ENCODE measurements at places on chromosomes 3 and 15. TPM values are rescaled to one million over a fixed set of nuclear protein-coding genes. Genes with fewer than 3 reads are reported as not detected.
A peak's percentile ranks its signal among the peaks of the same experiment; 100 is the strongest.

- no peak for DNase-seq
Observed at GRCh38 chr15:26974120-26974780, 3.3 kb downstream of the GABRG3 start.

GRCh38 chr15:75966073-75966472, 46.2 kb downstream of the NRG4 start:
- no peak for DNase-seq

DNA sequence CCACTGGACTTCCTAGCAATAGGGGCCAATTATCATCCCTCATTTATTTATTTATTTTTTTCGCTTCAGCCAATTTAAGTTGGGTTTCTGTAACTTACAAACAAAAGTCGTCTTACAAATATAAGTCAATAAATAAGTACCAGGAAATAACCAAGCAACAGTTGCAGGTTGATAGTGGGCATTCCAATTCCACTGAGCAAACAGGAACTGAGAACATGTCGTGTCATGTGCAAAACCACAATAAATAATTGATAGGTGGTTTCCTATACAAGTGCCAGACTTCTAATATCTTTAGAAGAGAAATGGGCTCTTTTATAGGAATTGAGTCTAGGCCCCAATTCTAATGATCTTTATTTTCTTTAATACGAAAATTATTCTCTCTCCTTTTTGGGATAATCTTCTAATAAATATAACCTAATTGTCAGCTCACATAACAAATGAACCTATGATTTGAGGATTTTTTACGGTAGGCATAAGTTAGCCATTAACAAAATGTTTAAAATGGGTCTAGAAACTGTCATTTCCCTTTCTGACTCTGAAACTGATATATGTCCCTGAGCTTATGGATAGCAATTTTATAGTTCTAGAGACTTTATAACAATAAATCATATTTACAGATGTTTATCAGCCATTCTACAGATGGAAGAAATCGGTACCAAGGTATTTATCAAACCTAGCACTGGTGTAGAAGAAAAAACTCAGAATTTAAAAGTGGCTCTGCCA, 571.8 kb downstream of the FOXP1 start:
- no peak for DNase-seq

GRCh38 chr3:37956723-37957538, 33.7 kb upstream of the VILL start:
- no peak for DNase-seq

ADCY5 gene
- total RNA-seq = not detected

- no peak for DNase-seq
Observed at GRCh38 chr15:51121631-51122225, 27.0 kb upstream of the TNFAIP8L3 start.

- DNase-seq = no peak
Observed at GRCh38 chr3:143269741-143270140, 150.2 kb downstream of the CHST2 start.

- DNase-seq = no peak
Observed at GRCh38 chr3:194169595-194169994, 33.6 kb downstream of the HES1 start.

CELSR3 gene
- total RNA-seq = 2.2 TPM

- DNase-seq = no peak
Observed at GRCh38 chr3:43908456-43908855, 217.7 kb downstream of the ABHD5 start.

GRCh38 chr3:42545284-42545900, 36.4 kb downstream of the SEC22C start:
- DNase-seq = no peak

DNA sequence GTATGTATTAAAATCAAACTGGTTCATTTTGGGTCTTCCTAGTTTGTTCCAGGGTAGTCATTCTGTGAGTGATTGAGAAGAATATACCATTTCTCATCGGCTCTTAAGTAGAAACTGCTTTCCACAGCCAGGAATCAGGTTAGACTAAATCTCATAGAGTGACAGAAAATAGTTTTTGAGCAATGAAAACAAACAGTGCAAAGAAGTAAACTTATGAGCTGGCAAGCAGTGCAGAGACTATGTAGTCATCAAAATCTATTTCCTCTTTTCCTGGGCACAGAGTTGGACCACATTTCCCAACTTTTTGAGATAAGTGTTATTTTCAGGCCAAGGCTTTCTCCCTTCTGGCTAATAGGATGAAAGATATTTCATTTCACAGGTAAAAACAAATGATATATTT, 66.5 kb downstream of the UBE3A start:
- DNase-seq = no peak

DNA sequence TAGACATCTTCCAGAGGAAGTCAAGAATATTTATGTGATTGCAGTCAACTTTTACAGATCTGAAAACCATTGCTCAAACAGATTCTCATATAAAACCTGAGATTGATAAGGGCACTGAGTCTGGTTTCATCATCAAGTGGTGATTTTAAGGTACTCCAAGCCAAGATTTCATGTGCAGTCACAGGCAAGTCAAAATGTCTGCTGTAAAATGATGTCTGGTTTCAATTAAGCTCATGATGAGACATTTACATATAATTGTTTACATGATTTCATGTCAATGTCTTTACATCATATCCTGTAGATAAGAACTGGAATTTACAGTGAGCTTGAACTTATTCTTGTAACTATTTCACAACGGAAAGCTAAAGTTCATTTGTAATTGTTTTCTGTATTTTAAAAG, 1215.5 kb downstream of the ROBO2 start:
- no peak for DNase-seq

DNA sequence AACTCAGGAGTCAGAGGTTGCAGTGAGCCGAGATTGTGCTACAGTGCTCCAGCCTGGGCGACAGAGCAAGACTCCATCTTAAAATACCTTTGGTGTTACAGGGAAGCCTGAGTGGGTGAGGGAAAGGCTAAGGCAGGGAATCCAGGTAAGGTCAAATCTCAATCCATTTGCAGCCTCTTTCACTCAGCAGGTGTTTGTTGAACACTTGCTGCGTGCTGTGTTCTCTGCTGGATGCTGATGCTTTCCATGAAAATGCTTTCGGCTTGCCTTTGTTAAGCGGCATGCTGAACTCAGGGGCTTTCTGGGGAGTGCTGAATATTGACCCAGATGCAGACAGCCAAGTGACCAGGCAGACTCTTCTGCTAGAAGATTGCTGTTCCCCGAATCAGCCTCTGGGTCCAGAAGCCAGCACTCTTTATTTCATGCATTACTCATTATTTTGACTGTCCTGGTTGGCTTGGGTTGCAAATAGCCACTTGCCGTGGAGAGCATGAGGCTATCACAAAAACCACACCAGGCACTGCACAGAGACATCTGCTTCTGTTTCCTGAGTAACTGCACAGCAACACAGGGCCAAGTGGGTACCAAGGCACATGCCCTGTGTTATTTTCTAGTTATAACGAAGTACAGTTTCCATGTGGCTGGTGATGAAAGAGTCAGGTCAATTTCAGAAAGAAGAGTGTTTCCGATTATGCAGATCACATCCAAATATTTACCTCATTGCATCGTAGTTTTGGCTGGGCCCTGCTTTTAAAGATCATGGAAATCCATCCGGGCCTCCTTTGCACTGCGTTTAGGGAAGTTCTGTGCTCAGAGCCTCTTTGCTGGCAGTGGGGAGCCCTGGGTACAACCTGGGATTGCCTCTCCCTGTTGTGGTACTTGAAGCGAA, 88.6 kb downstream of the THSD4 start:
- no peak for DNase-seq

DNA sequence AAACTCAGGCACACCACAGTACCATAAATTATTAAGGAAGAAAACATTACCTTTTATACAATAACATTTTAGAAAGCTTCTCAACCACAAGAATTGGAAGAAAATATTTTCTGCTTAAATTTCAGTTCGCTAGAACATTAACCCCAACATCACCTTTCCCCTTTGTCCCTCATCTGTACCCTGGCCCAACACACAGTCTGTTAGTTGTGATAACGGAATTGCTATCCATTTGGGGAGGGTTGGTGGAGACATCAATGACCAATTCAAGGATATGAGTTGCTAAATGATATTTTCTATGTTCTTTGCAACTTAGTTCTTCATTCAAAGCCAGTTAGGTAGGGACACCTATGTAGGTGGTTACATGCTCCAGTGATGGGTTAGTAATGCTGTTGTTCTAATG, 5.8 kb downstream of the EID1 start:
- DNase-seq = no peak

DNA sequence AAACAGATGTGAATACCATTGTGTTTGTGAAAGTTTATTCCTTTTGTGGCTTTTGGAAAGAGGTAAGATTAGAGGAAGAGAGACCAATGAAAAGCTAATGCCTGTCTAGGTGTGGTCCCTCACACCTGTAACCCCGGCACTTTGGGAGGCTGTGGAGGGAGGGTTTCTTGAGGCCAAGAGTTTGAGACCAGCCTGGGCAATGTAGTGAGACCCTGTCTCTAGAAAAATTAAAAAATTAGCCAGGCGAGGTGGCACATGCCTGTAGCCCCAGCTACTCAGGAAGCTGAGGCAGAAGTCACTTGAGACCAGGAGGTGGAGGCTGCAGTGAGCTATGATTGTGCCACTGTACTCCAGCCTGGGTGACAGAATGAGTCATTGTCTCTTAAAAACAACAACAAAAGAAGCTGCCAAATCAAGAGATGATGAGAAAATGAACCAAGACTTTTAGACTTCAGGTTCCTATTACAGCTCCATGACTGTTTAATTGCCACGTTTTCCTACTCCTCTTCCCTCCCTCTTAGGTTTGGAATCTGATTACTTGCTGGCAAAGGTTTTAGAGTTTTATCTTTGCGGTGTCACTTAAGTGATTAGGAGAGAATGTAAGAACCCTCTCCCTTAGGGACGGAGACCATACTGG, 68.7 kb downstream of the CGNL1 start:
- no peak for DNase-seq

- DNase-seq = no peak
Observed at GRCh38 chr3:111215481-111215880, 143.9 kb downstream of the NECTIN3 start.

DNA sequence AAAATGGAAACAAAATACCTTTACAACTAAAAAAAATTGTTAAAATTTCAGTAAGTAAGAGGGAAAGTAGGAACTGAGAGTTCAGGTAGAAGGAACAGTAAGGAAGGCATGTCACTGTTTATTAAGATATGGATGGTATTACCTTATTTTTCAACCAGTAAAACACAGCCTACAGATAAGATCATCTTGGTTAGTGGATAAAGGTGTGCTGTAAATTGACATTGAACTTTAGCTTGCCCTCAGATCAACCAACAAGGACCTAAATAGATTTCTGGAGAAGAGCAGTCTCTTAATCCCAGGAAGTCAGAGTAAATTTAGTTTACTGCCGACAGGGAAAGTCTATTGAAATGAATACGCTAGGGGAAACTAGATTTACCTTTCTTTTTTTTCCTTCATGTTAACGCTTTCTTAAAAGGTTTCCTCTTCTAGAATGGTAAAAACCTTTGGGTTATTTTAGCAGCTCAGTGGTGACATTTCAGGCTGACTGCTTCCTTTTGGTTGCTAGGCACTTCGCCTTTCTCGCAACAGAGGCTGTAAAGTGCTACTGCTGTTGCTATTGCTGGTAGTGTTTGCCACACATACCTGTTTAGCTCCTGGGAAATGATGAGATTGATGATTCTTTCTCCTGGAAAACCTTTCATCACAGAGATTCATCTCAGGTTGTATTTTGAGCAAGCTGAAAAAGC, 12.9 kb downstream of the DZIP3 start:
- no peak for DNase-seq

DNA sequence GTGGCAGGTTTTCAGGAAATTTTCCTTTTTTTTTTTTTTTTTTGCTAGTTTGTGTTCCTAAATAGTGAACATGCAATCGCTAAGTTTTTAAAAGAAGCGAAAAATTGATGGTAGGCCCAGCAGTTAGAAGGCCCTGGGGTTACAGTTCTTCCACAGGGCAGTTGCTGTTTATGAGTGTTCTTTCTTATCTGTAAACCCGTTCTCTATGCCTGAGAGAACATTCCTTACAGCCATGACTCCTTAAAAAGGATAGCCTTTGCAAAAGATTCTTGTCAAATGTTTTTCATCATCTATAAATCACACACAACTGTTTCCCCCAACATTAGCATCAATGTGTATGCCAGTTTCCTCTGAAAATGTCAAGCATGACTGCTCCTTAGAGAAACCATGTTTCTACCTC, 23.8 kb upstream of the MYZAP start:
- no peak for DNase-seq

LMAN1L gene
- total RNA-seq = not detected

RPS17 gene
- 1,446 TPM for total RNA-seq

GRCh38 chr15:89377024-89377841, 42.6 kb upstream of the POLG start:
- no peak for DNase-seq

C3orf20 gene
- not detected for total RNA-seq

DNA sequence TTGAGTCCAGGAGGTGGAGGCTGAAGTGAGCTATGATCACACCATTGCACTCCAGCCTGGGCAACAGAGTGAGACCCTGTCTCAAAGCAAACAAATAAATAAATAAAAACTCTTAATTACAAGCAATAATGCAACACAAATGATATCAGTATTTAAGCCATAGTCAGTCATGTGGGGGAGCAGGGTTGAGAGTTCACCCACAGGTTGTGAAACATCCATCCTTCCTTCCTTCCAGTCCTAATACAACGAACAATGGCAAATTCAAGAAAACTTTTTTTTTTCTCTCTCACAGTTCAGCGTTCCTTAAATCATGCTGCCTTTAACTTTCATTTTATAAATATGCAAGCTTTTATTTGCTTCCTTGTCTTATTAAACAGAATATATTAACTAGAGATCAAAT, 24.1 kb downstream of the ZNF592 start:
- DNase-seq = no peak

- DNase-seq = no peak
Observed at GRCh38 chr15:26525096-26525495, 247.8 kb downstream of the GABRB3 start.

DNA sequence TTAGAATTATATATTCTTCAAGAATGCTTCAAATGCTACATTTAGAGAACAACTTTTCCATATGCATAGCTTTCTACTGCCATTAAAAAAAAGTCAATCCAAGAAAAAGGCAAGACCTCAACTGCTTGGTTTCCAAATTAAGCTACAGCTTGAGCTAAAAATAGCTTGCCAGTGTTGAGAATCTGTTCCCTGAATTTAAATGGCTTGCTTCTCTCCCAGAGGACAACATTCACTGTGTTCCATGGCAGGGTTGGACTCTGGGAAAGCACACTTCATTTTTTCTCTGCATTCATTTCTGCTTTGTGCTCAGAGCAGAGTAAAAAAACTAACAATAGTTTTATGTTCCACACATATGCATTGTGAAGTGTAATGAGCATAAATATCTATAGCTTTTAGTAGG, 50.3 kb upstream of the ACTL6A start:
- no peak for DNase-seq

DNA sequence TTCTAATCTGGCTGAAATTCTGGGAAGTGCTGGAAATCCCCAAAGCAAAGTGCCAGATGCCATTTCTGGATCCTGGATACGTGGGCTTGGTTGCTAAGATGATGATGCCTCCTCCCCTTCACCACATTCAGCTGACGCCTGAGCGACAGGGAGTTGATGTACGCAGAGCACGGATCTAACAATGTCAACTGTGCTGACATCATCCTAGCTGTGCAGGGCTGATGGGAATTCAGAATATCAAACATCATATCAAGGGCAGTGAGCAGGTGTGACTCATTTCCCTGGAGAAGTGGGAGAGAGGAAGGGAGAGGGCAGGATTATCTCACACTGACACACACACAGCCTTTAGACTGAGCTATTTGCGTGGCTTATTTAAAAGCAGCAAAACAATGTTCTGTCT, 92.6 kb upstream of the ZBTB20 start:
- DNase-seq = peak; percentile 97

ZDHHC19 gene
- total RNA-seq = not detected

GRCh38 chr3:131109156-131109555, 82.5 kb downstream of the NEK11 start:
- DNase-seq = no peak
